ENCODE measurements at places on chromosomes 1 and 21. TPM values are rescaled to one million over a fixed set of nuclear protein-coding genes. Genes with fewer than 3 reads are reported as not detected.

GRCh38 chr1:6580119-6580592, 362 bp downstream of the ZBTB48 start:
- no peak for DNase-seq

Gene ZMYND12
- 5.6 TPM for polyA plus RNA-seq

DNA sequence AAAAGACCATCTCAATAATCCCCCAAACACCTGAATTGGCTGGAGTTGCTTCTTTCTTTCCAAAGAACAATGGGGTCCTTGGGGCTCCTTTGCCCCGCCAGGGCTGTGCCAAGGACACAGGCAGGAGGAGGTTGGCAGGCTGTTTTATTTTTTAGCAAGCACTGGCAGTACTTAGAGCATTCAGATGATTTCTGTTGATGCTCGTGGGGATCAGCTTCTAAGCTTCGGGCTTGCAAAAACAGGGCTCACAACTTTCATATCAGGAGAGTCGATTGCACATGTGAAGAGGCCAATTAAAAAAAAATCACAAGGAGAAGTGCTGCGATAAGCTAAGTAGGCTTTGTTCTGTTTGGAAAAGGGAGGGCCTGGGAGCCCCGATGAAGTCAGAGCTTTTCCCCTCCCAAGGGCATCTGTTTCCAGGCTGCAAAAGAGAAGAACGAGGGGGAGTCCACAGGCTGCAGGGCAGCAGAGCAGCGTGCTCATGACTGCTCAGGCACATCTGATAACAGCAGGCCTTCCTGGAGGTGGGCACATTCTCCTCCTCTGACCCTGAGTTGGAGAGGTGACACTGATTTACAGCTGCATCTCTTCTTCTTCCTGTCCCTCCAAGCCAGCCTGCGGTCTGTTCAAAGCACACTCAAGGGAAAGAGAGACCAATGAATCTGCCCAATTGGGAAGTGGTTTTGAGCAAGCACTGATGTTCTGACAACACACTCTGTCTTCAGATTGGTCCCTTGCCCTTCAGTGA, 27.3 kb upstream of the BCAR3 start:
- DNase-seq, result no peak

DNA sequence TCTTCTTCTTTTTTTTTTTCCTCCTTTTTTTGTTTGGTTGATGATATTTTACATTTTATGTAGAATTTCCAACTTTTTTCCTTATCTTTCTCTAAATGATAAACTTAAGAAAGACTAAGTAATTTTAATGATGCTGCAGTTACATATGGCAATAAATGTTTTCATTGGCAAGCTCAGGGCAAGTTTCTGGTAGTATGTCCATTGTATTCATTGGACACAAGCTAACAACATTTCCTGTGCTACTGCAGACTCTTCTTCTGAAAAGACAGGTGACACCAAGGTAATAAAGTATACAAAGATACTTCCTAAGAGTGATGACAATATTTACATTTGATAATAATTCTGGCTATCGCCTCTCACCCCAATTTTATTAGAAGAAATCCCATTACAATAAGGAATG, 219.2 kb upstream of the NFIA start:
- DNase-seq, result no peak

Gene CD1B
- polyA plus RNA-seq, result not detected

Gene FMO5
- 9.0 TPM for polyA plus RNA-seq

GRCh38 chr1:87584586-87584985, 255.9 kb downstream of the LMO4 start:
- DNase-seq, result no peak

Gene PDZK1IP1
- polyA plus RNA-seq, result 60.3 TPM

Gene LRRC8B
- polyA plus RNA-seq, result 8.9 TPM

DNA sequence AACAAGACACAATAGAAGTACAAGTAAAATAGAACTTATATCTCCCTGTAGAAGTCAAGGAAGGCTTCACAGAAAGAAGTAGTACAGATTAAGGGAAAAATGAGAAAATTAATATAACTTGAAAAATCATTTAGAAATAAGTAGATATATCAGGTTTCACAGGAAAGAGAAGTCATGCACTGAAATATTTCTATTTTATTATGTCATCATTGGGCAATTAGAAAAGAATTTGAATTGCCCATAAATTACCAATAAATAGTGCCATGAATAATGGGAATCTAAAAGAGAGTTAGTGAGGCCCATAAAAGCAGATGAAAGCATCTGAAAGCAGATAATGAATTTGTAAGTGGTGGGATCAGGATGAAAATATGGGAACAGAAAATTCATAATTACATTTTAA, 1597.8 kb downstream of the PLA2G4A start:
- DNase-seq, result no peak

- DNase-seq, result no peak
These were observed 25.4 kb downstream of the EGLN1 start for GRCh38 chr1:231396643-231397042.

DNA sequence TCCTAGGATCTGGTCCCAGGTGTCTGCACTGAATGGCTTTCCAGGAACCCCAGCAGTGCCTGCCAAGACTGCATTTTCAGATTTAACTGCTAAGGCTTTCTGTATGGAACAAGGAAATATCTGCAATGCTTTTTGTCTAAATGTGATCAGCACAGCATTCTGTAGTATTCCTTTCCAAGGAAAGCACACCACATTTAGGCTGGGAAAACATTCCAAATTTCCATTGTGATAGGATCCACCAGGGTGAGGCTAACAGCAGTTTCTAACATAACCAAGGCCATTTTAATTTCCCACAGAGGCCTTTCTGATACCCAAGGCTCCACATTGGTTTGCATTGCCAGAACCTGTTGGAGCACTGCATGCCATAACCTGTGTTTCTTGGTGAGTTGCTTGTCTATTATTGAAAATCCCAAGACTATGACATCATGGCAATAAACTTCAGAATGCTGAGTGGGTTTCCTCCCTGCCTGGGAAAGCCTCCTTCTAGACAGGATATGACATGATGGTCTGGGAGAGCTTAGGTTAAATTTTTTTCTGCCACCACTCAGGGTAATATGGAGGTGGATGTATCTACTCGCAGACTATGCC, 23.3 kb upstream of the PTGFRN start:
- DNase-seq, result no peak

- no peak for DNase-seq
These were observed 82.8 kb upstream of the BEND5 start for GRCh38 chr1:48859456-48859855.

GRCh38 chr21:28798798-28799197, 193.9 kb downstream of the LTN1 start:
- no peak for DNase-seq
